Activated T-helper 17 cell treated with anti-CD3 and anti-CD28 coated beads, Interleukin-2, amount 50 U/mL, for 72 hours (primary cell): ENCODE measurements at places on chromosomes 3 and 15. TPM values are rescaled to one million over a fixed set of nuclear protein-coding genes. Genes with fewer than 3 reads are reported as not detected.

DNA sequence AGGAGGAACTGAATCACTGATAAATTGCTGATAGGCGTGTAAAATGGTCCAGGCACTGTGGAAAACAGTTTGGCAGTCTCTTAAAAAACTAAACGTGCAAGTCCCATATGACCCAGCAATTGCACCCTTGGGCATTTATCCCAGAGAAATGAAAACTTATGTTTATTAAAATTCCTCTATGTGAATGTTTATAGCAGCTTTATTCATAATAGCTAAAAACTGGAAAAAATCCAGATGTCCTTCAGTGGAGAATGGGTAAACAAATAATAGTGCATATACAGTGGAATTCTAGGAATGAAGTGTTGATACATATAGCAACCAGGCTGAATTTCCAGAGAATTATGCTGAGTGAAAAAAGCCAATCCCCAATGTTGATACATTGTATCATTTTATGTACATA lies 482.2 kb upstream of the PDZRN3 start:
- no peak for ATAC-seq

DNA sequence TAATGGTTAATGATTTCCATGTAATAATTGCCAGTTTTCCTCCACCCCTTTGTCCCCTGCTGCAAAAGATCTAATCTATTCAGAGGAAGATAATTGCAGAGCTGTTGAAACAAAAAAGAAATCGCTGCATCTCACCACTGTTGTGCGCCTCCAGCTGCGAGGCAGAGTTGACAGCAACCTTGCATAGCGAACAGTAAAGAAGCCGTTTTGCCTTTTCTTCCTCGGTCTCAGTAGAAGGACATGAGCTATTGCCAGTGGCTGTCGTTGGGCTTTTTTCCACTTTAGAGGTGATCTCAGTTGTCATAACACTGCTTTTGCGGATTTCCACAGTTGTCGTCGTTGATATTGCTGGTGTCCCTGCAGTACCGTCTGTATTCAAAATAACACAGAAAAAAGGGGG lies 314.2 kb downstream of the ZNF385D start:
- ATAC-seq, result no peak

DNA sequence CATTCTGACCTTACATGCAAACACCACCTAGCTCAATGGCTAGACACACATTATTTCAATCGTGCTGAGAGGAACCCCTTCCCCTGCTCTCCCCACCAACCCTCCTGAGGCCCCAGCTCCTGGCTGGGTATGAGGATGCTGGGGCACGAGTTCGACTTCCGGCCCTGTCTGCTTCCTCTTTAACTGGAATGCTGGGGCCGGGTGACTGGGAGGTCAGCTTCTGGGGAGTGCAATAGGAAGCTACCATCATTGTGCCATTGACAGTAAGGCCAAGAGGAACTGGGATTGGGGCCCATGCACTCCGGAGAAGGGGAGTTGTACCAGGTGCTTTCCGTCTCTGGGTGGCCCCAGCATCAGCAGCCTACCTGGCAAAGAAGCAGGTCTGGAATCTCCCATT lies 15.6 kb upstream of the TLE3 start:
- no peak for ATAC-seq

DNA sequence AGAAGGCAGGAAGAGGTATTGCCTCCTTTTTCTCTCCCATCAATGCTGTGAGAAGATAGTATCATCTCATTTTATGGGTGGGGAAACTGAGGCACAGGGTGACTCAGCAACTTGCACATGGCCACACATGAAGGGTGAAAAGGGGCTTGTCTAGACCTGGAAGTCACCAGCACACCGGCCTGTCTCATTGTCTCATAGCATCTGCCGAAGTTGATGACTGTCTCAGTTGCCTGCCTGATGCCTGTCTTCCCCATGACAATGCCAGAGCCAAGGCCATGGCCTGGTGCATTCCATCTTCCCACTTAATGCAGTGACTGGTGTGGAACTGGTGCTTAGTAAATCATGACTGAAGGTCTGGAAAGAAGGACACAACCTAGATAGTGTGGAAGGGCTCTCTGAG lies 27.9 kb upstream of the PRR23E start:
- ATAC-seq, result no peak

The PARP15 gene
- total RNA-seq, result 15.0 TPM

DNA sequence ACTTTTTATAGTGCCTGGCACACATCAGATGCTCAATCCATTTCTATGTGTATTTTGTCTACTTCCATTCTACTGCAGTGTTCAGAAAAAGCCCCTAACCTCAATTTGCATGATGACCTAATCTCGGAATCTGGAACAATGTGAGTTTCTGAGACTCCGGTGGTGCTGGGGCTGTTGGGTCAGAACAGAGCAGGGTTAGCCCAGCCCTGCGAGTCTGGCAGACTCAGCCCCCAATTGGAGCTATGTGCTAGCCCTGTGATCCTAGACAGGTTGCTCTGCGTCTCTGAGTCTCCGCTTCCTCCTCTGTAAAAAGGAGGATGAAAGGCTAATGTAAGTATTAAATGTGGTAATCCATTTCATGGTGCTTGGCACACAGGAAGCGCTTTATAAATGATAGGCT lies 95.0 kb upstream of the ICE2 start:
- ATAC-seq, result peak; percentile 66

DNA sequence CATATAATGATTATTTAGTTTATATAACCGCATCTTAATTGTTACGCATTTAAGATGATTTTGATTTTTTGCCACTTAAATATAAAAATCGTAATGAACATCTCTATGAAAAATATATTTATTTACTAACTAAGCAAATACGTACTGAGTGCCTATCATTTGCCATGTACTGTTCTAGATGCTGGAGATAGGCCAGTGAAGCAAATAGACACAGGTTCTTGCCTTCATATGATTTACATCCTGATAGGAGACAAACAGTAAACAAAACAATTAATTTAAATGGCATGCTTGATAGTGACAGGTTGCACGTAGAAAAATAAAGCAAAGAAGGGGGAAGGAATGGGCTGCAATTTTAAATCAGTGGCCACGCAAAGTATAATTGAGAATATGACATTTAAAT lies 217.2 kb downstream of the KCNH8 start:
- ATAC-seq, result no peak

- no peak for ATAC-seq
These were observed 8.2 kb upstream of the GANC start for GRCh38 chr15:42264795-42265194.

DNA sequence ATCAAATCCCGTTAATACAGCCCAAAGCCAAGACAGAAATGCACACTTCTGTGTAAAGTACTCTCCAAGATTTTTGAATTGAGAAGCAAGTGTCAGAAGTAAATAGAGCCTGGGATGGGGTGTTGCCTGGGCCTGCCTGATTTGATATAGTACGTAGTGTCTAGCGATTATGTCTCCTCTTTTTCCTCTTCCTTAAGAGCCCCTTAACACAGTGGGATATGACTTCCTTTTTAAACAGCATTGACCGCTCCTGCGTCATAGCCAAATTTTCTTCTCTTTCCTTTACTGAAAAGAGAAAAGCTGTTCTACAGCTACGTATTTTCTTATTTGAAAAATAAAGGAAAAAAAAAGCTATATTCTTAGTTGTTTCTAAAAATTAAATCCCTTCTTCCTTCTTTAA lies 97.7 kb downstream of the PLCL2 start:
- ATAC-seq, result no peak

DNA sequence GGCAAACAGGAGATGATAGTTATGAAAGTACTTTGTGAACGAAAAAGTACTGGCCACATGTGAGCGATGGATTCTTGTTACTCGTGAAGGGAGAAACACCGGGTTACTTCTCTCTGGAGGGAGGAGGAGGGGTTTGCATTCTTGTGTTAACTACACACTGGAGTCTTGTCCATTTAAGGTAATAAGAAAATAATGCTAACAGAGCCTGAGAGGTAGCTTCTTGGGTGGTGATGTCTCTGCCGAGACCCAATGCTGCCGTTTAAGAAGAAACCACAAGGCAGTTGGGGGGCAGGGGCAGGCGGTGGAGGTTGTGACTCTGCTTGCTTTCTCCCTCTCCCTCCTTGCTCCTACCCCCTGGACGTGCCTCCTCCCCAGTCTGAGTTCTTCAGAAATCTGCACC lies 100.9 kb upstream of the ROPN1 start:
- no peak for ATAC-seq

DNA sequence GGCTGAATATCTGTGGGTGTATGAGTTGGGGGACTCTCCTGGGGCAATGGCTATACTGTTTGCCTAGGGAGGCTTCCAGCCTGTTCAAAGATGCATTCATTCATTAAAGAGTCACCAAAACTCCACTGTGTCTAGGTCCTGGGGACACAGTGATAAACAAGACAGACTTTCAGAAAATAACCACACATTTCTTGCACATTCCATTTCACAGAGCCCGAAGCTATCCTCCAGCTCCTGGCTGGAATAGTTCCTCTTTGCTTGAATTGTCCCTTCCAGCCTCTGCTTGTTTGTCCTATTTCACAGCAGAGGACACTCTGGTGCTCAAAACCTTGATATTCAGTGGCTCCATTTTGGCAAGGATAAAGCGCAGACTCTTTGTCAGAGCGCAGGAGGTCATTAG lies 61.7 kb upstream of the ITGA11 start:
- no peak for ATAC-seq

- ATAC-seq, result no peak
These were observed 26.5 kb downstream of the TSPAN3 start for GRCh38 chr15:77044228-77045042.

The KNG1 gene
- total RNA-seq, result not detected

DNA sequence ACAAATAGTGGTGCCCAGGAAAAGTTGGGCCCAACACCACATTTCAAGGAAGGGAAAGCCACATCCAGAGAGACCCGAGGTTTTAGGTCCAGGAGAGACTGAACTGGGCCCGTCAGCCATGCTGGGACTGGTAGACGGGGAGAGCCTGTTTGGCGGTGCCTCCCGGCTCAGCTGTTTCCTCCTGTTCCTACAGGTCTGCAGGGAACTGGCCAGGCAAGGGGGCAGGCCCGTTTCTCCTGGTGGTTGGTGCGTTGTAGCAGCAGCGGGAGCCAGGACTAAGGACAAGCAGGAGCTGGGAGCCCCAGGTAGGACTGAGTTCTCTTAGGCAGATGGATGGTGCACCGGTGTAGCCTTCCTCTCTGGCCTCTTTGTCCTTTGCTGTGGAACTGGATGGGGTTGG lies 3.9 kb downstream of the PRKCD start:
- no peak for ATAC-seq

DNA sequence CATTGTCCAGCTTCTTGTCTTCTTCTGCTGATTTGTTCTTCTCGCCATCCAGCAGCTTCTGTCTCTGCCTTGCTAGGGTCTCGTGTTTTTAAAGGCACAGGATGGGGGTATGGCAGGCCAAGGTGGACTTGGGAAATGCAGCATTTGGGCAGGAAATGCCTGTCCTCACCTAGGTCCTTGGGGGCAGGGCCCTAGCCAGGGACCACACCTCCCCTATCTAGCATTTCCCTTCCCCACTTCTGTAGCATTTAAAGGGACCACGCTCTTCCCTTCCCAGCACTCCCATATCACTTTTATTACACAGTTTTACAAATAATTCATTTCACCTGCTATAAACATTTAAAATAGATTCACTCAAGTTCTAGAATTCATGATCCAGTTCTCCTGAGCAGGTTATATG lies 315.4 kb upstream of the LMCD1 start:
- ATAC-seq, result no peak

DNA sequence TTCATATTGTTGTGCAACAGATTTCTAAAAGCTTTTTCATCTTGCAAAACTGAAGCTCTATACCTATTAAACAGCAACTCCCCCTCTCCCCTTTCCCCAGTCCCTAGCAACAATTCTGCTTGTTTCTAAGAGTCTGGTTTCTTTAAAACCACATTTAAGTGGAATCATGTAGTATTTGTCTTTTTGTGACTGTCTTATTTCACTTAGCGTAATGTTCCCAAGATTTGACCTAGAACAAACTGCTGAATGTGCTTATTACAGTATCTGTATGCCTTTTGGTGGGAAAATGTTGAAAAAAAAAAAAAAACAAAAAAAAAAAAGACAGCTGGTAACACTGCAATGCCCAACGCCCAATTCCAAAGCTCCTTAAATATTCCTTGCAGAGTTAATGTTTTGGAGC lies 19.5 kb upstream of the SPESP1 start:
- ATAC-seq, result no peak

The PLA2G4B gene
- 2.7 TPM for total RNA-seq

The RBPMS2 gene
- total RNA-seq, result not detected

The SEMA3F gene
- total RNA-seq, result not detected

DNA sequence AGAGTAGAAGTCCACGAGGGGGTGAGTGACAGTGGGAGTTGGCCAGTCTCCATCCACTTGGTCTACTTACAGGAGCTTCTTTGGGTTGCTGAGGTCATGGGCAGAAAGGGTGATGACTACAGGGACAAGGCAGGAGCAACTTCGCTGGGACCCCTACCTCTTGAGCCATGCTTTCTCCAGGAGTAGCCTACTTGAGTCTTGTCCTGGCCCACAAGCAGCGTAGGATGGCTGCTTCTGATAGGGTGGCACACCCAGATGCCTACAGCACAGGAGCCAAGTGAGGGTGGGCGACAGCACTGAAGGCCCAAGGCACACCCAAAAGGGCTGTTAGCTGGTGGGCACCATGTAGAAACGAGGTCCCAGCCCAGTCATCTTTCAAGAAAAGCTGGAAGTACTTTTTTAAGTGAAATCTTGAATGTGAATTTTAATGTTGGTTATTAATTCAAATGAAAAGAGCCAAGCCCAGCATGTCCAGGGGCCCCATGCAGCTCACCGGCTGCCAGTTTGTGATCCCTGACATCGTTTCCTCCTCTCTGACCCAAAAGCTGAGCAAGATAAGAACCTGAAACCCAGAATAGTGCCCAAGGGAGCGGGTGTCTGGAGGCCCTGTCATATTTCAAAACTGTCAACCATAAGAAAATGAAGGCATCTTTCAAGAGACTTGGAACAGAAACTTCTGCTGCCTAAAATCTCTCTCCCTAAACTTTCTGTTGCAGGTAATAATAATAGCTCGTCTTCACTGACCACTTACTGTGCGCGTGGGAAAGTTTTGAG lies 2.2 kb upstream of the CPEB1 start:
- no peak for ATAC-seq

DNA sequence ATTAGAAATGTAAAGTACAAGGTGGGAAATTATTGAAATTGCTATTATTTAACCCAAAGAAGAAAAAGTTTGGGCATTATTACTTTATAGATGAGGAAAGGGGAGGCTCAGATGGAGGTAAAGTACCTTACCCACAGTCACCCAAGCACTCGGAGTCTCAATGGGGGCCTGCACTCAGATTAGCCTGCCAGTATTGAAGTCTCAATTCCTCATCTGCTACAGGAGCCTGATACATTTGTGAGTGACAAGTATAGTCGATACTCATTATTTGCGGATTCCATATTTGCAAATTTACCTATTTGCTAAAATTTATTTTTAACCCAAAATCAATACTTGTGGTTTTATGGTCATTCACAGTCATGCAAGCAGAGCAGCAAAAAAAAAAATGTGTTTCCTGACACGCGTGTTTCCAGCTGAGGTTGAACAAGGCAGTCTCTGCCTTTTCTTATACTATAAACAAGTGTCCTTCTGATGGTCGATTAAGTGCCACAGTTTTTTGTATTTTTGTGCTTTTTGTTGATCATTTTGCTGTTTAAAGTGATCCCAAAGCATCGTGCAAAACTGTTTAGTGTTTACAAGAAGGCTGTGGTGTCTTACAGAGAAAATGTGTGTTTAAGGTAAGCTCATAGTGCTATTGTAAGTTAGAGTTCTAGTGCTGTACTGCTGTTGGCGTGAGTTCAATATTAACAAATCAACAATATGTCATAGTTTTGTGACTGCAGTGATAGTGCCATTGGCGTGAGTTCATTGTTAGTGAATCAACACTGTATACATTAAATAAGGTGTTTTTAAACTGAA lies 48.0 kb downstream of the ARHGEF26 start:
- ATAC-seq, result no peak

GRCh38 chr3:106328224-106328623 lies 459.4 kb upstream of the CBLB start:
- no peak for ATAC-seq
